Posterior vena cava (tissue), 2 donors: ENCODE measurements at places on chromosomes 13 and 19.

- DNase-seq = peak; percentile 84
Measured at GRCh38 chr19:35739275-35740107, 2.8 kb downstream of the IGFLR1 start.

DNA sequence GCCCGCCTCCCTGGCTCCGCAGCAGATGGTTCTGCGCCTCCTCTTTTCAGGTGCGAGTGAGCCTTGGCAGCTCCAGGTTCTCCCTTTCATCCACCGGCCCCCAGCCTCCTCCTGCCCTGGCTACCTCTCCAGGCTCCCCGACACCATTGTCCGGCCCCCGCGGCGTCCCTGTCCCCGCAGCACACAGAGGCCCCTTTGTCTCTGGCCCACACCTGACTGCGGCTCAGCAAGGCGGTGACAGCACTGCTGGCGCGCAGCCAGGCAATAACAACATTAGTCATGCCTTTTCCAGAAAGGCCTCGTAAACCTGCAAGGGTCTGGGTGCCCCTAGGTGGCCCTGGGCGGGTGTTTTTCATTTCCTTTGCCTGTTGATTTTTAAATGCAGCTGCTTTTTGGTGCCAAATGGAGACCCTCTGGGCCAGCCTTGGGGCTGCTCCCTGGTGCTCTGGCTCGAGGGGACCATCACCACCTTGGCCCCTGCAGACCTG lies 73.2 kb upstream of the MEDAG start:
- no peak for DNase-seq

DNA sequence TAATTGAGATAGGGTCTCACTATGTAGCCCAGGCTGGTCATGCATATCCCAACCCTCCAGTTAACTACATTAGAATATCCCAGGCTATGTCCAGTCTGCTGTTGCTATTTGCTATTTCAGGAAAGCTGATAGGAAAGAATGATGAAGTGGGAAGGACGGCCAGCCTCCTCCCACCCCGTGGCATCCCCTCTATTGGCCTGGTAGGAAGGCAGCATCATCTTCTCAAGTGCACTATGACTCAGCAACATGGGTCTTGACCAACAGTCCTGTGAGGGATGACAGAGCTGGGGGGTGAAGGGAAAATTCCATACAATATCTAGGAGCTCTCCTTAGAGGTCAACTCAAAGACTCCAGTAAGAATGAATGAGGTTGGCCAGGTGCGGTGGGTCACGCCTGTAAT lies 48.0 kb upstream of the ABCC4 start:
- no peak for DNase-seq

GRCh38 chr19:28554321-28555091 lies 658.4 kb downstream of the UQCRFS1 start:
- DNase-seq = no peak

DNA sequence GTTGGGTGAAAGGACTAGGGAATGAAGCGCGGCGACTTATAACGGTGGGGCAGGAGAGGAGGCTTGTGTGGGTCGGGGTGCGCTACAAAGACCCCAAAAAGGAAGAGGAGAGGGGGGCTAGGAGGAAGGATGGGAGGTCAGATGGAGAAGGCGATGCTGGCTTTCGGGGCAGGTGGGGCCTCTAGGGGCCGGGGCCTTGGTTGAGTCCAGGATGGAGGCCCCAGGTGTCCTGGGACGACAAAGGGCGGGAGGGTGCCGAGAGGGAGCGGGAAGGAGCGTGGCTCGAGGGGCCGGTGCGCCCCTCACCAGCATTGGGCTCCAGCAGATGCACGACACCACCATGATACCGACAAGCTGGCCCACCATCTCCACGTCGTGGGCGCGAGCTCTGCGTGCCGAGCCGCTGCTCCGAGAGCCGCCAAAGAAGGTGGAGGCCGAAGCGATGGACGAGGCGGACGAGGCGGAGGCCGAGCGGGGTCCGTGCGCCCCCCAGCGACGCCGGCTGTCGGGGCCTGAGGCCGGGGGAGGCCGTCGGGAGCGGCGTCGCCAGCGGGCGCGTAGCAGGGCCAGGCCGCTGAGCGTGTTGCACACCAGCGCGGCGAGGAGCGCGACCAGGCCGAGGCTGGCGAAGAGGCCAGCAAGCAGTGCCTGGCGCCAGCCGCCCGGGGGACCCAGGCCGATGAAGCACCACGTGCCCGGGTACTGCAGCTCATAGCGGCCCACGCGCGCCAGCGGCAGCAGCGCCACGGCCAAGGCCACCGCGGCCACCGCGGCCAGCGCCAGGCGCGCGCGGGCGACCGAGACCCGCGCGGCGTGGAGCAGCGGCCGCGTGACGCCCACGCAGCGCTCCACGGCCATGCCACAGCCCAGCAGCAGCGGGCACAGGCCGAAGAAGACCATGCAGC lies 1.8 kb downstream of the PTGER1 start:
- no peak for DNase-seq
